NCI-H1417 treated with DMSO at 0.1 percent for 48 hours (cell line): ENCODE measurements at places on chromosomes 1 and 21.

- DNase-seq = no peak
Observed at GRCh38 chr1:178768423-178768822, 43.4 kb downstream of the RALGPS2 start.

DNA sequence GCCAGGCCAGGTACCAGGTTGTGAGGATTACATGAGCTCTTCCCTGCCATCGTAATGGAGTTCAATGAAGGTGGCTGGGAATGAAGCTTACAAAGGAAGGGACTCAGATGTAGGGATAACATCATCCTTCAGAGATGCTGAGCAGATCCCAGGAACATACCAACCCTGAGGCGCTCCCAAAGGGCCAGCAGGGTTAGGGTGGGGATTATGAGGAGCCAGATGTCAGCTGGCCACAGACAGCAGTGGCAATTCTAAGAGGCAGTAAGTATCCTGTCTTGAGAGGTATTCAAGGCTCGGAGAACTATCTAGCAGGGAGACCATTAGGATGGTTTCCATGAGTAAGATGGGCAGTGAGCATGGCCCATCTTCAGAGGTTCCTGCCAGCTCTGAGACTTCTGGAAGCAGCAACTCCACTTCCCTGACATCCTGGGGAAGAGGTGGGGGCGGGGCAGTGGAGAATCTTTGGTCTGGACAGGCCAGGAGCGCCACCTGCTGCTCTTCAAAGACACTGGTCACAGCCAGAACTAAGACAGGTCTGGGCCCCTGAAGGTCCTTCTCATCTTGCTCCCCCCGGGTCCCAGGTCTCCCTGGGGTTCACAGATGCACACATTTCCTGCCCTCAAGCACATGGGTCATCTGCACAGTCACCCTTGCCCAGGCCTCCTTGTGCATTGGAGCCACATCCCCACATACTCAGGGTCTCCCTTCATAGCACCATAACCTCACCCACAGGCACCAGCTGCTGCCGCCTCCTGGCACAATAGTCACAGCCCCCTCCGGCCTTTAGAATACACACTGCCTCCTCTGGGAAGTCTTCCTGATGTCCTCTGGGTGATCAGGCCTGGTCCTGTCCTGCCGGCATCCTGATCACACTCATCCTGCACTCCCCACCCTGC is 2.7 kb upstream of the SDC3 start:
- DNase-seq = no peak

GRCh38 chr21:27094184-27094948 is 127.5 kb upstream of the ADAMTS5 start:
- DNase-seq = no peak

GRCh38 chr1:207284209-207284897 is 37.1 kb upstream of the CD55 start:
- DNase-seq = no peak

GRCh38 chr1:112957133-112957812 is 1.3 kb upstream of the SLC16A1 start:
- no peak for DNase-seq

DNA sequence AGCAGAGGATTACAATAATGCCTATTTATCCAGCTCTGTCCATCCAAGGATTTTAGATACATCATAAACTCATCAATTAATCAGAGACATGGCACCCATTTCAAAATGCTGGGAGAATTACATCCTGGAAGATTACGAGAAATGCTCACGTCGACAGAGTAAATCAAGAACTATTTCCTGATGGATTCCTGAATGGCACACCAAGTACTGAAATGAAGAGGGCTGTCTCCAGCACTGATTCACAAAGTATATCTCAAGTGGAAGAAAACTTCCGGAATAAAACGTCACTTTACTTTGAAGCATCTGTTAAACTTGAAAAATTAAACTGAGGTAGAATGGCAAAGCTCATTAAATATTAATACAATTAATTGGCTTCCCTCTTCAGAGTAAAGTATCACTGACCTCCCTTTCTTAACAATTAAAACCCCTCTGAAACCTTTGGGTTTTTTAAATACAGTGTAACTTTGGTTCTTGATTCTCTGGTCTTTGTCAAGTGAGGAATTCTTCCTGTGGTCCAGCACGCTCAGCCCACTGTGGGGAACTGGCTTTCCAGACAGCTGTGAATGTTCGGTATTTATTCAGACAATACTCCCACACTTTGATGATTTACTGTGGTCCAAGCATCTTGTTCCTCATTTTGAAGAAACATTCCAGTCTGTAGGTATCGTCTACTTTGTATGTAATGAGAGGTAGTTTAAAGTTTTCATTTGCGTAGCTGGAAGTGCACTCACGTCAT is 288.0 kb downstream of the NFIA start:
- DNase-seq = no peak

GRCh38 chr1:7406641-7407543 is 364.2 kb upstream of the VAMP3 start:
- no peak for DNase-seq

DNA sequence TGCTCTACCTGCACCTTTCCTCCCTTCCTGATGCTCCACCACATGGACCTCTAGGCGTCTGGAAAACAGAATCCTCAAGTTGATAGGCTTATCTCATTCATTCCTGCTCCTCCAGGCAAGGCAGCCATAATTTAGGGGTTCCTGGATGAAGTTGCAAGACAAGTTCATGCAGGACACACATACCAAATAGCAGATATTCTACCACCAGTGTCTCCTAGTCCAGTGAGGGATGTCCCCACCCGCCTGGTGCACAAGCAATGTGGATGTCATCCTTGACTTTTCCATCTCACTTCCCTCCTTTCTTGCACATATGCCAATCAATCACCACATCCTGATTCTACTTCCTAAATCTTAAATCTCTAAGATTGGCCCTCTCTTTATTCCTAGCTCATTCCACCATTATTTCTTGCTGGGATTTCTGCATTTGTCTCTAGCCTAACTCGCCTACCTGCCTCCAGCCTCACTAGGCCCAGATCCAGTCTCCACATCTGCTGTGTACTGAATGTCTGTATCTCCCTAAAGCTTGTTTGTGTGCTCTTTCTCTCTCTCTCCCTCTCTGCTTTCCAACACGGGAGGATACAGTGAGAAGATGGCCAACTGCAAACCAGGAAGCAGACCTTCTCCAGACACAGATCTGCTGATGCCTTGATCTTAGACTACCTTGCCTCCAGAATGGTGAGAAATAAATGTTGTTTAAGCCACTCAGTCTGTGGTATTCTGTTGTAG is 40.5 kb downstream of the CD34 start:
- no peak for DNase-seq

DNA sequence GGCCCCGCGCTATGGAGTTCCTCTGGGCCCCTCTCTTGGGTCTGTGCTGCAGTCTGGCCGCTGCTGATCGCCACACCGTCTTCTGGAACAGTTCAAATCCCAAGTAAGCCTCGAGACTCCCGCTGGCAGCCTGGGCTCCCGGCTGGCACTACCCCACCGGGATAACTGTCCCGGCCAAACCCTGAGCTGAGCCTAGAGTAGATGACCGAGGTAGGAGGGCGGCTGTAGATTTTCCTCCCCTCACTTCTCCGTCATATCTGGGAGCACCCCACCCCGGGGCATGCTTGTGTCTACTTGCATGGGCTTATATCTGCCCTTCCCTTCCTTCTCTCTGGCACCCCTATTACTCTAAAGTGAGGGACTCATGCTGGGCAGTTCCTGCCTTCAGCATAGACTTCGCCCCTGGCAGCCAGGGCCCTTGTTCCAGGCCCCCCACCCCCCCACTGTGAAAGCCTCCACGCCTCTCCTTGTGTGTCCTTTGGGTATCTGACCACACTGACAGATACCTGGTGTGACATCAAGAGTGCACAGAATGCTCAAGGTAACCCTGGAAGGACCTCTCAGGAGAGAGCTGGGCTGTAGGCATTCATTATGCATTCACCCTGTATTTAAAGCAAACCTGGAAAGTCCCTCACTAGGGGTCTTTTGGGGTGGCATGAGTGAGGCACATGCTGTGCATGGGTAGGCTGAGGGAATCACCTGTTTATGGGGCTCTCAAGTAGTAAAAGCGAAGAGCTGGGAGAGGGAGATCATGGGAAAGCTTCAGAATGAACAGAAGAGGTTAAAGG is 485 bp downstream of the EFNA1 start:
- DNase-seq = no peak

GRCh38 chr1:39655578-39656268 is 16.2 kb downstream of the NT5C1A start:
- no peak for DNase-seq

DNA sequence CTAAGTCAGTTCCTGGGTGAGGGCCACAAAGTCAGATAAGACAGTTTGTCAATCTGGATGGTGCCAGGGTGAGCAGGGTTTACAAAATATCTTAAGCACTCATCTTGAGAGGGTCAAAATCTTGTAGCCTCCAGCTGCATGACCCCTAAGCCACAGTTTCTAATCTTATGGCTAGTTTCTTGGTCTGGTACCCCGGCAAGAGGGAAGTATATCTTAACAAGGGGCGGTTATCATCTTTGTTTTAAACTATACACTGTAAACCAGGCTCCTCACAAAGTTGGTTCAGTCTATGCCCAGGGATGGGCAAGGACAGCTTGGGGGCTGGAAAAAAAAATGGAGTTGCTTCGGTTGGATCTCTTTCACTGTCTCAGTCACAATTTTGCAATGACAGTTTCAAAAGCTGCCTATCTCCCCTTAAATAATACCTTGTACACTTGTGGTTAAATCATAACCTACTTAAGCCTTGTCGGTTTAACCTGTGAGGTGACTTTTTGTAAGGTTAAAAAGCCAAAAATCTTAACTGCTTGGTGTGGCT is 7.8 kb upstream of the CD46 start:
- no peak for DNase-seq

- no peak for DNase-seq
Observed at GRCh38 chr1:160206036-160206389, 829 bp downstream of the PEA15 start.

GRCh38 chr1:37068897-37069296 is 34.6 kb upstream of the GRIK3 start:
- no peak for DNase-seq

DNA sequence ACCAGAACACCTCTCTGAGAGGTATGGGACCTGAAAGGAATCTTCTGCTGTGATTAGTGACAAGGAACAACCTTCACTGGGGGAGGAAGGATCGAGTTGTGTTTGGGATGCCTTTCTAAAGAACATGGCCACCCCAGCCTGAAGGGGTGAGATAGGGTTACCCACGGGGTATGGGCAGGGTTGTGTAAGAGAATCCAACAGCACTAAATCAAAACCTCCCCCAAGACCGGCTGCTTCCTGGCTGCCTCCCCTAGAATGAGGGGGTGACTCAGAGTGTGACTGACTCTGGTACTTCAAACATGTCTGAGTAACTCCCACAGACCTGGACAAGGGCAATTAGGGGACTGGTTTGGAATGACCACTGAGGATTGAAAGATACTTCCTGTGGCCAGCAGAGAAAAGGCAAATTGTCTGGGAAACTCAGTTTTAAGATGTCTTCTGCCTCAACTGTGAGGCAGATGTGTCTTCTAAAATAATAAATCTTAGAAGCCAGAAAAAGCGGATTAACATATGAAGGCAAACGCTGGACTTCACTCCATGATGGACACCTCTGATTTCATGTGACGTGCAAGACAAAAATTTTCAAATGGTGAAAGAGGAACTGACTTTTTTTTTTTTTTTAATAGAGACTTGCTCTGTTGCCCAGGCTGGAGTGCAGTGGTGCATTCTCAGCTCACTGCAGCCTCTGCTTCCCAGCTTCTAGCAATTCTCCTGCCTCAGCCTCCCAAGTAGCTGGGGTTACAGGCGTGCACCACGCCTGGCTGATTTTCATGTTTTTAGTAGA is 6.7 kb upstream of the PTPN14 start:
- no peak for DNase-seq

GRCh38 chr1:149848340-149849110 is 50.8 kb upstream of the BOLA1 start:
- DNase-seq = no peak

DNA sequence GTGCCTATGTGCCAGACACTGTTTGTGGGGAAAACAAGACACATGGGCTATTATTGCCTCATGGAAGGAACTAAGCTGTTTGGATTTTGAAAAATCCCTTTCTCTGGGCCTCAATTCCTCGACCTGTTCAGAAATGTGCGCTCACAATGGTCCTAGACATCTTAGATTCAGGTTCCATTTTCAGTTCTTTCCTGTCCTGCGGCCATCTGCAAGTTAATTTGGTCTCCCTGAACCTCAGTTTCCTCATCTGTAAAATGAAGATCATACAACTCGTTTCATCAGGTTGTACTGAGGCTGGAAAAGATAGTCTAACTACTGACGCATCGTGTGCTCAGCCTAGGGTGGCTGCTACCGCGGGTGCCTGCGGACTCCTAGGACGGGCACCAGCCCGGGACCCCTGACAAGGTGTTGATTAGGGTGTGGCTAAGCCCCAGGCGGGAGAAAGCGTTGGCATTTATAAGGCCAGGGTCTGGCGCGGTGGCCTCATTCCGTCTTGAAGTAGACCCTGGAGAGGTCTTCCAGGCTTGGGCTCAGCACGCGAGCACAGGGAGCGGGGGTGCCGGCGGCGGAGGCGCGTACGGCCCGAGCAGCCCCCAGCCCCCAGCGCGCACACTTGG is 493 bp upstream of the ELOA start:
- no peak for DNase-seq

- DNase-seq = no peak
Observed at GRCh38 chr1:58824753-58825389, 41.0 kb upstream of the JUN start.

DNA sequence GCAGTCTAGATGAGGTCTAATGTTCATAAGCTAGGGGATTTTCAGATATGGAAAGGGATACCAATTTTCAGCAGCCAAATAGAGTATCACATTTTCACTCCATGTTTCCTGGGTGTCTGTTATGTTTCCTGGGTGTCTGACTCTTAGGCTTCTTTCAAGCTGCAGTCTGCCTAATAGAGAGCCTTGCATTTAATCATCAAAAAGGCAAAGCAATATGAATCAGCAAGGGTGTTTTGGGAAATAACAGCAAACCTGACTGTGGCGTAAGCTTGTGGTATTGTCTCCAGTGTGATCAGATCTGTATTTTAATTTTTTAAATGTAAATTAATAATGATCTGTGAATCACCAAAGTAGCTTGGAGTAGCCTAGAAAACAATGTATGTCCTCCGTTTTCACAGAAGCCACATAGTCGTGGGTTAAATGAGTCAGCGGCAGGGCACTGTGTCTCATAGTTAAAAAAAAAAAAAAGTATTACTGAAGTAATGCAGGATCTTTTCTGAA is 10.4 kb downstream of the LGALS8 start:
- no peak for DNase-seq

DNA sequence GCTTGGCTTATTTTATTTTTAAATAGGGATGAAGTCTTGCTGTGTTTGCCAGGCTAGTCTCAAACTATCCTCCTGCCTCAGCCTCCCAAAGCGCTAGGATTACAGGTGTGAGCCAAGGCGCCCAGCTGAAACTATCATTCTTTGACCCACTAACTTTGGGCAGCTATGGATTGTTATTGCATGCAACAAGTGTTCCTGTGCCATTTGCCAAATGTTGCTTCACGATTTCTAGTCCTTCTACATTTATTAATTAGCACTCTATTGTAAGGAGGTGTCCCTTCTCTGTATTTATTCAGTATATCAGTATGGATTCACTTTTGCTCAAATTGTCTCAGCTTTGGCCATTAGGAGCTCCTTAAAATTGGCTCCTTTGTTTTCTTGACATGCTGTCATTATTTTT is 36.4 kb downstream of the YTHDF2 start:
- no peak for DNase-seq
